ENCODE measurements at places on chromosomes 13 and 19.

- DNase-seq, result peak; percentile 91
These were observed 14.0 kb upstream of the TUBB4A start for GRCh38 chr19:6516018-6516658.

- DNase-seq, result no peak
These were observed 7.7 kb upstream of the ZNF611 start for GRCh38 chr19:52742516-52742915.

DNA sequence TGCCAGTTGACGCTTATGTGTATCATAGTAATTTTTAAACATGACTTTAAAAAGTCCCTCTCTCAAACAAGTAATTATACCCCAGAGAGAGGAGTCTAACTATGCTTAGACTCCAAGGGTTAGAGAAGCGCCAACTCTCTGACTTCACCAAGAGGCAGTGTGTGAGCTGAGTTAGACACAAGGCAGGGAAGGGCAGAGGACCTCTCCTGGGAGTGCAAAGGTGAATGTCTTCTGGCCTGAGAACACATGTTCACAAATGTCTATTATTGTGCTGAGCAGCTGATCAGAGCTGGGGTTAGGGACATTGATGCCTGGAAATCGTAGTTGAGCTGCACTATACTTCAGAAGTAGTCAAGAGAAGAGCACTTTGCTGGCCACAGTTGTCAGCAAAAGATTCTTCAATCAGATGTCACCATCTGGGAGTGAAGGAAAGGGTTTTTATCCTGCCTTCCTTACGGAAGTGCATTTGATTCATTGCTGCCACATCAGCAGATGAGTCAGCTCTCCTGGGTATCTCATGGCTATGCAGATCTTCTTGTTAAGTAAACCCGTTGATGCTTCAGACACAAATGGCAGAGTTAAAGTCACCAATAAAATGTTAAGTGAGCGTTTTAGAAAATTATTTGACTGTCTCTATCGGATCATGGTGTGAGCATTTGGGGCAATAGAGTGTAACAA lies 283.2 kb upstream of the ARGLU1 start:
- no peak for DNase-seq

DNA sequence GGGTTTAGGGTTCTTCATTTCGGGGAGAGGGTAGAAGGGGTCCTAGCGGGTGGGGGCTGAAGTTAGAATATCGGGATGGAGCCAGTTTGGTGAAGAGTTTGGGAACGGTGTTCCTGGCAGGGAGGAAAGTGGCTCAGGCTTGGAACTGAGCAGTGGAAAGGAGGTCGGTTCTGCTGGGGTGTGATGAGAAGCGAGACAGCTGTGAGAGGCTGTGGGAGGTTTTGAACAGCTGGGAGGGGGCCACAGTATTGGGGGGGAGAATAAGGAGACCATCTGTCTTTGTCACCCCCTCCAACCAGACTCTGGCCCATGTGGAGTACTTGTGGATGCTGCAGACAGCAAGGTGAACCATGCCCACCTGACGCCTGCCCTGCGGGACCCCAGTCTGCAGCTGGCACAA lies 1.0 kb upstream of the TM6SF2 start:
- no peak for DNase-seq

DNA sequence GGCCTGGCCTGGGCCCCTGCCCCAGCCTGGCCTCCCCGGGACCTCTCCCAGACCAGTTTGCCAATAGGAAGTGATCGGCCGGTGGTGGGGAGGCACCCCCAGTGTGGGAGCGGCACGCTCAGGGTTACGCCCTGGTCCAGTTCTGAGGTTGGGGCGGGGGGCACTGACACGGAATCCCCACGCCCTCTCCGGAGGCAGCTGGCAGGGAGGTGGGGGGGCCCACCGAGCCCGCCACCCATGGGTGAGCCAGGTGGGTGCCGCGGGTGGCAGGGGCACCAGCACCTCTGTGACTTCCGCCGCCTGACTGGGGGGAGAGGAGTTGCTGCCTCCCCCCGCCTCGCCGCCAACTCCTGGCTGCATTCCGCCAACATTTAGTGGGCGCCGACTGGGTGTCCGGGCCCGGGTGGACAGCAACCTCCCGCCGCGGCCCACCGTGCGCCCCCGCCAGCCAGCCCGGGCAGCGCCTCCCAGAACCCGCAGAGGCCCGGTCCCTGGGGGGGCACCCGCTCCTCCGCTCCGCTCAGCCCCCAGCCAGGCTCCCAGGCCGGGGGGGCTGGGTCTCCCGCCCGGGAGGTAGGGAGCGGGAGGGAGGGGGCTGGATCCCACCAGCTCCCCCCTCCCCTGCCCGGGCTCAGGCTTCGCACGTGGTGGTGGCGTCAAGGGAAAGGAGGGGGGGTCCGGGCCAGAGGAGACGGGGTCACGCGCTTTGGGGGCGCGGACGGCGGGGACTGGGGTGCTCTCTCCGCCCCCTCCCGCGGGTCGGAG lies 2.0 kb downstream of the ZBTB7A start:
- DNase-seq, result peak; percentile 58

GRCh38 chr19:21586311-21587116 lies 81.1 kb downstream of the ZNF429 start:
- DNase-seq, result no peak

- no peak for DNase-seq
These were observed 99.7 kb downstream of the DCLK1 start for GRCh38 chr13:36031490-36031889.

GRCh38 chr19:1141944-1142343 lies 32.1 kb downstream of the SBNO2 start:
- DNase-seq, result no peak

DNA sequence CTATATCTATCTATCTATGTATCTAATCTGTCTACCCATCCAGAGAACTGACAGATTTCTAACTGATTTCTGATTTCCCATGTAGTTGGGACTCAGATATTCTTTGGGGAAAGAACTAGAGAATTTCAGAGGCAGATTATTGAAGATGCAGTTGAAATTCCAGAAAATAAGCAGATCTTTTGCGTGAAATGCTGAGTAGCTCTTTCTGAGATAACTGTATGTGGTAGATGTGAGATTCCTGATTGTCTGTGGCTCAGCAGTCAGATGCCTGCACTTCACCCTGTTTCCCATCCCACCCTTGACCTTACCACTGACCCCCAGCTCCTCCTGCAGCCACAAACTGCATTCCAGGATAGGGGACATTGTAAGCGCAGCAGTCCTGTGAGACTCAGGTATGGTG lies 61.5 kb downstream of the DGKH start:
- no peak for DNase-seq

DNA sequence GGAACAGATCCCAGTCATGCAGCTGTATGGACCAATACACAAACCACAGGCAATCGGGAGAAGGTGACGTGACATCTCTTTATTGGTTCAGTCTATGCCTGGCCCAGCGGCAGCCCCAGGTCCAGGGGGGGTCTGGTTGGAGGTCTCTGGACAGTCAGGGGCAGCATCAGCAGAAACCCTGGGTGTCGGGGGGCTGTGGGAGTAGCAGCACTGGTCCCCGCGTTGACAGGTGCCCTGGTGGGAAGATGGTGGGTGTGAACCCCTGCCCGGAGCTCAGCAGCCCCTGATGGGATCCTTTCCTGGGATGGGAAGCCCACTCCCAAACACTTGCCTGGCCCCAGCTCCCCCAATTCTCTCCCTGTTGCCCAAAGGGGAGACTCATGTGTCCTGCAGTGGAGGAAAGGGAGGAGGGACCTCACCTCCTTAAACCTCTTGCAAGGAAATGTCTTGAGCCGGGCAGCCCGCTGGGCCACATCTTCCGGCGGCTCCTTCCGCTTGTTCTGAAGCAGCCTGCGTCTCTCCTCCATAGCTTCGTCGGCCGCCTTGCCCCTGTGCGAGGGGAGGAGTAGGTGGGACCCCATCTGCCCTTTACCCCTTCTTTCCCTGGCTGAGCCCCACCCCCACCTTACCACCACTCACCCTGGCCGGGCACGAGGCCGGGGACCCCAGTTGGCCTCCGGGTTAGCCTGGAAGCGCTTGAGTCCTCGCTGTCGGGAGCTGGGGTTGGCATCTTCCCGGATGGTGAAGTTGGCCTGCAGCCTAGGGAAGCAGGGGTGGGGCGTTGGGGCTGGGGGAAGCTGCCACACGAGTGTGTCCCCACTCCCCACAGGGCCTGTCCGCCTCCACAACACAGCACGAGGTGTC lies 2.4 kb upstream of the LYL1 start:
- DNase-seq, result no peak

GRCh38 chr19:36092566-36092965 lies 18.4 kb upstream of the OVOL3 start:
- DNase-seq, result no peak

DNA sequence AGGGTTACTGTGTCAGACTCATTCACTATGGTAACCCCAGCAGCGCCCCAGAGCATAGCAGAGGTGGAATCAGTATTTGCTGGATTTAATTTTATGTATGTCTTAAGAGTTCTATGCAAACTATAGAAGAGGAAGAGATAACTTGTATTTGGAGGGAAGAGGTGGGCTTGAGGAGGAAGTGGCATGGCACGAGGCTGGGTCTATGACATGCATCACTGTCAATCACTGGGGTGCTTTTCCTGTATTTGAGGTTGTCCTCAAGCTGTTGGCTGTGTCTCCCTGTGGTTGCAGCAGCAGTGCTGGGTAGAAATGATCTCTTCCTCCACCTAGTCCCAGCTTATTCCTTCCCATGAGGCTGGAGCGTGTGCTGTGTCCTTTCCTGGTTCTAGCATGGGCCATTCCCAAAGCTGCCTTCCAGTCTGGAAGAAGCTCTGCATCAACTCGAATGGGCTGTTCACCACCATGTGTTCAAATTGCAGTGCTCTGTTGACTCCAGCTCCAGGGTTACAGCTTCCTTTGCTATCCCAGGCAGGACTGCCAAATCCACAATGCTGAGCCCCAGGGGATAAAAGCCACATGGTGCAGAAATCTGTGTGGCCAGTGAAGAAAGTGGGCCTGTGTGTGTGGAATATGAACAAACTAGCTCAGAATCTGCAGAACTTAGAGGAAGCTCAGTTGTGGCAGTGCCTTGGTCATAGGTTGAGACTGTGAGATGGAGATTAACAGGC lies 73.1 kb upstream of the MTIF3 start:
- DNase-seq, result no peak

GRCh38 chr19:55632463-55632834 lies 8.1 kb upstream of the ZNF784 start:
- peak; percentile 86 for DNase-seq

GRCh38 chr13:108305655-108306054 lies 36.1 kb downstream of the TNFSF13B start:
- no peak for DNase-seq

DNA sequence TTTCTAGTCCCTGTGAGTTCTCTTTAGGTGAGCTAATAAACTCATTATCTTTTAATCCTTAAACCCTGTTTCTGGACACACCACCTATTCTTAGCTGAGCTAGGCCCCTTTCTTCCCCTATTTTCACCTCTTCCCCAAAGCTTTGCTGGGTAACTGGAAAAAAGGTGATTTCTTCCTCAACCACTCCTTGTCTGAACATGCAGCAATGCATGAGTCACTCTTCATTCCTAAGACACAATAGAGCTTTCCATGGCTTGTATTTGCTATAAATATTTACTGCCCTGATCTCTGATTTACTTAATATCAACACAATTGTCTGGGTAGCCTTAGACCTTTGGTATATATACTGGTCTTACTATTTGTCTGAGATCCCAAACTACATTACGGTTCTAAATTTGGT lies 370.9 kb downstream of the KLF5 start:
- DNase-seq, result no peak

- DNase-seq, result peak; percentile 44
These were observed 25.3 kb downstream of the ZNF582 start for GRCh38 chr19:56367829-56368711.

DNA sequence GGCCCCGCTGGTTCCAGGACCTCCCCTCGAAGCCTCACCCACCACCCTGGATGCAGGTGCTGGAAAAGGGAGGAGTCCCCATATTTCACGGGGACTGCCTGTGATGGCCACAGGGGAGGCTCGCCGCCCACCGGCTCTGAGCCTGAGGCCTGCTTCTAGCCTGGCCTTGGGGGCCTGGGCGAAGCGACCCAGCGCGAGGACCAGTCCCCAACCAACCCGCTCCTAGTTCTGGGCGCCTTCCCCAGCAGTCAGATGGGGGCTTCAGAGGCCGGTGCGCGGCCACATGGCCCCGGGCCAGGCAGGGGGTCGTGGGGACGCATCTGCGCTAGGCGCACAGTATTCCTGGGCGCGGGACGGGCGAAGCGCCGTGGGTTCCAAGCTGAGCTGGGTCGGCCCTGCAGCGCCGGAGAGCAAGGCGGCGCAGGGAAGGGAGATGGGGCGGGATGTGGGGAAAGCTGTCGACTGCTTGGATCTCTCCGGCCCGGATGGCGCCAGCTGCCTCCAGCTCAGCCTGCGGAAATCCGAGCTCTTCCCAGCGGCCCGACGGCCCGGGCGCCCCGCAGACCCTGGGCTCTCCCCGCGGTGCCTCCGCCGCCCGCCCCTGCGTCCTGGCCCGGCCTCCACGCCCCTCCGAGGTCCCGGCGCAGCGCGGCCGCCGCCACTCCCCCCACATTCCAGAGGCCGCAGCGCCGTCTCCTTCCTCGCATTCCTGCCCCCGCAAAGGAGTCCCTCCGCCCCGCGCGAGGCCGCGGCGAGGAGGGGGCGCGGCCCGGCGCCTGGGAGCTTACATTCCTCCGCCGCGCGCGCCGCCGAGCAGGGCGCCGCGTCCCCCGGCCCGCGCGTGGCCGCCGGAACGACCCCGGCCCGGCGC lies at the start of gene WTIP:
Gene WTIP, plus strand, starts transcription at position 788 of the 871 bp plus-strand sequence. CDS start 217 bp downstream, outside the sequence.
- peak; percentile 91 for DNase-seq

DNA sequence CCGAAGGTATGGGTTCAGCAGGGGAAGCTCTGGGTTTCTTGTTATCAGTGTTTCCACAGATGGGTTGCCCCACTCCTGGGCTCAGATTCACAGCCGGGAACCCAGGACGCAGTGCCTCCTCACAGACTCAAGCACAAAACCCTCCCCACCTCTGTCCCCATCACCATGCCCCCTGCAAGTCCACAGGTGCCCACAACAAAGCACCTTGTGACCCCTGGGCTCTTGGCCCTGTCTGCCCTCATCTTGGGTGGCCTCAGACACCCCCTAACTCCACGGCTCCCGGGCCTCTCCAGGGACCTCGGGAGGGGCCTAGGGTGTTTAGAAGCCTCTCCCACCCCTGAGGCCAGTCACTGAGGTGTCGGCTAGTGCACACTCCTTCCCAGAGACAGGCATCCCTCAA lies 231.7 kb downstream of the TUBA3C start:
- DNase-seq, result no peak

- DNase-seq, result no peak
These were observed 536 bp downstream of the PRSS57 start for GRCh38 chr19:694481-695351.
